ENCODE measurements at places on chromosomes 4 and X.

DNA sequence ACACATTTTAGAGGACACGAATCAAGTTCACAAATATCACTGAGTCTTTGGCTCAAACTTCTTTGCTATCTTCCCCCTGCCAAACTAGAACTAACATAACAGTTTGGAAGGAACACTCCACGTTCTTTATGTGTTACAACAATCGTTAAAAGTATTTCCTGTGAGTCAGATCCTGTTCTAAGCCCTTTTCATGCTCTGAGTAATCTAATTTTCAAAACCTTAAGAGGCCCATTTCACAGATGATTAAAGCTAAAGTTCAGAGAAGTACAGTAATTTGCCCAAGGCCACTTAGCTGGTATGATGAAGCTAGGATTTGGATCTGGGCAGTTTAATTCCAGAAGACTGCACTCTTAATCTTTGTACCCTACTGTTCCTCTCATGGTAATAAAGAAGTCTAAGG, 854.4 kb upstream of the INTU start:
- no peak for DNase-seq

DNA sequence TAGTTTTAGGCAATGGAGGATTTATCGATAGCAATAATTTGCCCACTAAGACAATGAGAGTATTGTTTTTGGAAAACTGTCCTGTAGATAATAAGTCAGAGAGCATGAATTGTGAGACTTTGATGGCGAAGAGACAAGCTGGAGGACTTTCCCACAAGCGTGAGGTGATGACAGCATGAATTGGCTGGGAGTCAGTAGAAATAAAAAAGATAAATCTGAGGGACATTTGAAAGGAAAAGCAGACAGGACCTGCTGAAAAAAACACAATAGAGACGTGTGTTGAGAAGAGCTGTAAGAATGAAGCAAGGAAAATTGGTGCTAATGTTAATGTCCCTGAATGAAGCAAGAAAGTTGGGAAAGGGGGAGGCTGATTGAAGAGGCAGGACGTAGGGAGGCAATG, 233.5 kb downstream of the DCTD start:
- no peak for DNase-seq

GRCh38 chr4:53141308-53141707, 224.6 kb downstream of the SCFD2 start:
- DNase-seq: no peak

- DNase-seq: no peak
Measured at GRCh38 chr4:39563346-39563847, 36.2 kb upstream of the UGDH start.

- DNase-seq: no peak
Measured at GRCh38 chrX:2374086-2374485, 126.7 kb downstream of the DHRSX start.

GRCh38 chrX:6134255-6134654, 94.4 kb downstream of the NLGN4X start:
- DNase-seq: no peak

- DNase-seq: no peak
Measured at GRCh38 chrX:66872771-66873170, 233.9 kb upstream of the EDA2R start.

Measured in GM10248 (cell line).